ENCODE measurements at places on chromosomes 6 and 20. TPM values are rescaled to one million over a fixed set of nuclear protein-coding genes. Genes with fewer than 3 reads are reported as not detected.
A peak's percentile ranks its signal among the peaks of the same experiment; 100 is the strongest.

- H3K36me3 ChIP-seq: no peaks in the 10 kb centered on the region
- no peaks in the 10 kb centered on the region for H3K4me1 ChIP-seq
Observed at GRCh38 chr6:31178143-31179041, 7.9 kb upstream of the POU5F1 start.

Gene FLRT3
- 2.9 TPM for polyA plus RNA-seq

Gene RPP21
- polyA plus RNA-seq: 71.1 TPM

- H3K36me3 ChIP-seq: no peaks in the 10 kb centered on the region
- peak overlapping the region; percentile 77 for H3K27ac ChIP-seq
- no peak overlapping the region for H3K4me3 ChIP-seq
- no peaks in the 10 kb centered on the region for H3K27me3 ChIP-seq
- H3K4me1 ChIP-seq: peaks cover 9% of the 10 kb centered on the region
Observed at GRCh38 chr6:43695215-43695966, 7.8 kb upstream of the MRPS18A start.

DNA sequence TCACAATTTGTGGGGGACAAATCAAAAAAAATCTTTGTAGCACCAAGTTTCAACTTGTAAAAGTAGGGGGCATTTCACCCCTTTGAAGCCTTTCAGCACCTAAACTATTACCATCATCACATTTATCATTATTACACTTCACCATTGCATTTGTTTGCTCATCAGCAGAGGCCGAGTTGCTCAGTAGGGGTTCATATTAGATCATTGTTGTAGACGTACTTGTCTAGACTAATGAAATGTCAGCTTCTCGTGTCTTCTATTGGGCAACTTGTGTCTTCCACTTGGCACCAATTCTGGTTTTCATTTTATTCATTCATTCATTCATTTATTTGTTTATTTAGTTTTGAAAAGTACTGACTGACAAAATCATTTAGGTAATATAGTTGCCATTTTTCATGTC is 338.3 kb upstream of the KCNQ5 start:
- no peak for DNase-seq
- no peak overlapping the region for H3K4me3 ChIP-seq
- no peaks in the 10 kb centered on the region for H3K36me3 ChIP-seq
- H3K27me3 ChIP-seq: no peaks in the 10 kb centered on the region

Gene CD93
- polyA plus RNA-seq: 1.6 TPM

DNA sequence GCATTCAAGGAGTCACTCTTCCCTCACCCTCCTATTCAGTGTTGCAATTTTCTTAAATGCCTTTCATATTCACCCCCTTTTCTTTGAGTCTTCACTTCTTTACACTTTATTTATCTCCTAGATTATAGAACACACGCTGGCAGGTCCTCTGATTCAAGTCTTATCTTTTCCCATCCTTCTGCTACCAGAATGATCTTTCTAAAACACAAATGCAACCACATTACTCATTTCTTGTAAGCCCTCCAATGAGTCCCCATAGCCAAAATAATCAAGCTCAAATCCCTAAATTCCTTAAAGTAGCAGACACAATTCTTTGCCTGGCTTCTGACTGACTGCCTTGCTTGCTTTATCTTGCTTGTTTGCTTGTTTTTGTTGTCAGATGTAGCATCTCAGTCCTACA is 920.0 kb downstream of the TFAP2A start:
- no peaks in the 10 kb centered on the region for H3K4me1 ChIP-seq
- H3K4me3 ChIP-seq: no peak overlapping the region

- no peak overlapping the region for H3K27ac ChIP-seq
- DNase-seq: no peak
- no peaks in the 10 kb centered on the region for H3K4me1 ChIP-seq
- H3K27me3 ChIP-seq: no peaks in the 10 kb centered on the region
- no peak overlapping the region for H3K4me3 ChIP-seq
- H3K36me3 ChIP-seq: no peaks in the 10 kb centered on the region
Observed at GRCh38 chr6:21078497-21078896, 515.1 kb upstream of the SOX4 start.

DNA sequence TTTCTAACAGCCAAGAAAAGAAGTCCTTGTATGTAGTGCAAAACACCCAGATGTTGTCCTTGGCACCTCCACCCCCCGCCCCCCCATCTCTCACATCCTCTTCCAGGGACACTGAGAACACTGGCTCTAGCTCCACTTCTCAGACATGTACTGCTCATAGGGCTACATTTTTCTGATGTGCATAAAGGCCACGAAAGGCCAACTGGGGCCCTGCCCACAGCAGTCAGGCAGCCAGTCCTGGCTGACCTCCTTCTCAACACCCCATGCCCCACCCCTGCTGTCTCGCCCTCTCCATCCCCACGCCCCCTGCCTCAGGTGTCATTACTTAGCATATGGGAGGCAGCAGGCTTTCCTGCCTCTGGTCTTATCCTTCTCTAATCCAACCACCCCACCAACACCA is 11.3 kb downstream of the GABRR1 start:
- H3K4me1 ChIP-seq: no peaks in the 10 kb centered on the region
- H3K4me3 ChIP-seq: no peak overlapping the region
- H3K27ac ChIP-seq: no peak overlapping the region
